ENCODE measurements at places on chromosomes 5 and 9. TPM values are rescaled to one million over a fixed set of nuclear protein-coding genes. Genes with fewer than 3 reads are reported as not detected.
A peak's percentile ranks its signal among the peaks of the same experiment; 100 is the strongest.

DNA sequence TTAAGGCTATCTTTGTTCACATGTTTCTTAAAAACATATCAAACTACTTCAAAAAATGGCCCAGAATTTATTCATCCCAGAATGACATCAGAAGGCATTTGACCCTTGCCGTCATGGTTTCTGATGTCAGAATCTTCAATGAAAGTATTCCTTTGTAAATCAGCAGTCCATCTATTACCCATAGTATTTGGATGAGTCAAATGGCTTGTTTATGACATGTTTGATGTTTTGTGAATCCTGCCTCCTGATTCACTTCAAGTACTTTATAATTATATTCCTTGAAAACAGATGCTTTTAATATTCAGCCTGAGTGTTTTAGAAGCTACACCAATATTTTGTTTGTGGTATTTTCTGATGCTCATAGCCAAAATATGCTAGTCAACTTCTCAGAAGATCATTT lies 200.8 kb upstream of the MEF2C start:
- H3K4me3 ChIP-seq, result no peak overlapping the region
- H3K27me3 ChIP-seq, result no peaks in the 10 kb centered on the region
- no peaks in the 10 kb centered on the region for H3K36me3 ChIP-seq
- DNase-seq, result peak; percentile 47
- no peak overlapping the region for H3K27ac ChIP-seq

SH3GL2 gene
- total RNA-seq, result not detected

- no peaks in the 10 kb centered on the region for H3K36me3 ChIP-seq
- H3K27me3 ChIP-seq, result no peaks in the 10 kb centered on the region
- H3K4me1 ChIP-seq, result no peaks in the 10 kb centered on the region
- peak; percentile 87 for DNase-seq
- H3K4me3 ChIP-seq, result no peak overlapping the region
- H3K27ac ChIP-seq, result peak overlapping the region; percentile 40
These were observed 13.4 kb downstream of the PCSK5 start for GRCh38 chr9:75903785-75904360.

DNA sequence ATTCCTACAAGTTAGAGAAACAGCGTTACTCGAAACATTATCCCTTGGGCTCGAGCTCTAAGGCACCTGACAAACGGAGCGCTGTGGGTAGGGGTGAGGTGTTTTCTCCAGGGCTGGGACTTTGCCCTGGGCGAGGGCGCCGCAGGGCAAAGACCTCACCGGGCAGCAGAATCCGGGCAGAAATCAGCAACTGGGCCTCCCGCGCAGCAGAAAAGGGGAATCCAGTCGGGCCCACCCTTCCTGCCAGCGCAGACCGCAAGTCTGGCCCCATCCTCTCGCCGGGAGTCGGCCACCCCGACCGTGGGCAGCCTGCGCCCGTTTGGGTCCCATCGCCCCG lies 430 bp upstream of the MSH3 start:
- peak overlapping the region; percentile 59 for H3K27ac ChIP-seq
- H3K4me3 ChIP-seq, result peak overlapping the region; percentile 83
- no peaks in the 10 kb centered on the region for H3K27me3 ChIP-seq
- peaks cover 14% of the 10 kb centered on the region for H3K36me3 ChIP-seq

- H3K36me3 ChIP-seq, result no peaks in the 10 kb centered on the region
- H3K4me3 ChIP-seq, result no peak overlapping the region
- no peak overlapping the region for H3K27ac ChIP-seq
- no peak for DNase-seq
These were observed 210.6 kb upstream of the ADAMTSL1 start for GRCh38 chr9:18263377-18263776.

DNA sequence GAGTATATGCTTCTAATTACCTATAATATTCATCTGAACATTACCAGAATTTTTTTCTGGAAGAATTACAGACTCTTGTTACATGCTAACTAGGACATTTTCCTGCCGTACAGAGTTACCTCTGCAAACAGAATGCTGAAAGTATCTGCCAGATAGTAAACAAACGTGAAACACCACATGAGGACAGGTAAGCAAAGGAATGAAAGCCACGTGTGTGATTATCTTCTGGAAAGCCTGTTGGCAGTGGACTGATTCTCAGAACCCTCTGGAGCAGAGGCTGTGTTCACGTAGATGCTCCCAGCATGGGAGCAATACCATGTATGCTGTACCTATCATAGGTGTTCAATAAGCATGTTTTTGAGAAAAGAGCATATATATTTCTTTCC lies 472.6 kb downstream of the ENC1 start:
- peak overlapping the region; percentile 91 for H3K27ac ChIP-seq
- no peak overlapping the region for H3K4me3 ChIP-seq
- peaks cover 19% of the 10 kb centered on the region for H3K4me1 ChIP-seq
- no peaks in the 10 kb centered on the region for H3K27me3 ChIP-seq

C5orf58 gene
- total RNA-seq, result not detected

DNA sequence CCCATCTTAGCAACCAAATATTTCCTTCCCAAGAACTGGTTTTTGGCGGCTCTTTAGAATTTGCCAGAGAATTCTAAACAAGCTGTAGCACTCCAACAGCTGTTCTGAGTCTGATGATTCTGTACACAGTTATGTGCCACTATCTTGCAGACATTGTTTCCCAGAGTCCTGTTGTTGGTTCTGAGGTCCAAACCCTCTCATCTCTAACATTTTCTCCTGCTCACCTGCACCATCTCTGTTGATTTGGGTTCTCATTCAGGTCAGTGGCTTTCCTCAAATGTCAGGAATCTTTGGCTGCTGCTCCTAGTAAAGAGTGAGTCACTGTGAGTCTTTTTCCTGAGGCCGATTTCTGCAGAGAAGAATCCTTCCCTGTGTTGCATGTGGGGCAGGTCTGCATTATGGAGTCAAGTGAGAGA lies 50.0 kb downstream of the CAMSAP1 start:
- DNase-seq, result peak; percentile 67
- H3K27ac ChIP-seq, result no peak overlapping the region
- H3K4me1 ChIP-seq, result peaks cover 15% of the 10 kb centered on the region
- H3K36me3 ChIP-seq, result peaks cover 3% of the 10 kb centered on the region

- H3K36me3 ChIP-seq, result no peaks in the 10 kb centered on the region
- no peak overlapping the region for H3K27ac ChIP-seq
- H3K4me1 ChIP-seq, result no peaks in the 10 kb centered on the region
- no peaks in the 10 kb centered on the region for H3K27me3 ChIP-seq
- DNase-seq, result no peak
These were observed 56.3 kb downstream of the SLC24A2 start for GRCh38 chr9:19732441-19732951.

GFI1B gene
- total RNA-seq, result not detected

GRCh38 chr5:153700940-153701339 lies 210.5 kb downstream of the GRIA1 start:
- no peak overlapping the region for H3K27ac ChIP-seq
- no peaks in the 10 kb centered on the region for H3K27me3 ChIP-seq
- no peak for DNase-seq
- no peaks in the 10 kb centered on the region for H3K4me1 ChIP-seq
- no peak overlapping the region for H3K4me3 ChIP-seq
- H3K36me3 ChIP-seq, result no peaks in the 10 kb centered on the region

GPR151 gene
- total RNA-seq, result not detected

GRCh38 chr9:4725706-4726442 lies 15.1 kb downstream of the AK3 start:
- H3K27me3 ChIP-seq, result no peaks in the 10 kb centered on the region
- H3K4me3 ChIP-seq, result no peak overlapping the region
- H3K36me3 ChIP-seq, result peaks cover 3% of the 10 kb centered on the region
- no peak overlapping the region for H3K27ac ChIP-seq
- no peaks in the 10 kb centered on the region for H3K4me1 ChIP-seq
- DNase-seq, result peak; percentile 37

CEL gene
- total RNA-seq, result 3.4 TPM

- H3K4me3 ChIP-seq, result no peak overlapping the region
- no peaks in the 10 kb centered on the region for H3K27me3 ChIP-seq
- H3K36me3 ChIP-seq, result peaks cover 3% of the 10 kb centered on the region
- H3K4me1 ChIP-seq, result peaks cover 7% of the 10 kb centered on the region
These were observed 5.9 kb upstream of the LRRC14B start for GRCh38 chr5:185095-186070.

DNA sequence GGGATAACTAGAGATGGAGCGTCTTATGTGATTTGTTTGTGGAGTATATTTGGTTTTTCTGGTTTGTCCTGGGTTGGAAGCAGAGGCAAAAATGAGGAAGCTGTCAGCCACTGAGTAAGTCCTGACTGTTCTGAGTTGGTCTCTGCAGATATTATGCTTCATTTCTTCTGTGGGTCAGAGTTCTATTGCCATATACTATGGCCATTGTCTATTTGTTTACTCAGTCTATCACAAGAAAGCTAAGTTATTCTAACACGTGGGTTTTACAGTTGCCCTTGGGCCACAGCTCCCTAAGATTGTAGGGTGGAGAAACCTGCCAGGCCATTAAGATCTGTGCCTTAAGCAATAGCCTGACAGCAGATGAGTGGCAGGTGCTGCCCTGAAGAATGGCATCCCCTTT lies 3.0 kb upstream of the CTSV start:
- H3K27me3 ChIP-seq, result peaks cover 14% of the 10 kb centered on the region

- no peaks in the 10 kb centered on the region for H3K27me3 ChIP-seq
- H3K4me1 ChIP-seq, result no peaks in the 10 kb centered on the region
- no peak overlapping the region for H3K4me3 ChIP-seq
- DNase-seq, result no peak
These were observed 134.1 kb downstream of the NPR3 start for GRCh38 chr5:32845171-32845570.

GPRIN1 gene
- 8.2 TPM for total RNA-seq

DCAF12 gene
- 36.0 TPM for total RNA-seq

DNA sequence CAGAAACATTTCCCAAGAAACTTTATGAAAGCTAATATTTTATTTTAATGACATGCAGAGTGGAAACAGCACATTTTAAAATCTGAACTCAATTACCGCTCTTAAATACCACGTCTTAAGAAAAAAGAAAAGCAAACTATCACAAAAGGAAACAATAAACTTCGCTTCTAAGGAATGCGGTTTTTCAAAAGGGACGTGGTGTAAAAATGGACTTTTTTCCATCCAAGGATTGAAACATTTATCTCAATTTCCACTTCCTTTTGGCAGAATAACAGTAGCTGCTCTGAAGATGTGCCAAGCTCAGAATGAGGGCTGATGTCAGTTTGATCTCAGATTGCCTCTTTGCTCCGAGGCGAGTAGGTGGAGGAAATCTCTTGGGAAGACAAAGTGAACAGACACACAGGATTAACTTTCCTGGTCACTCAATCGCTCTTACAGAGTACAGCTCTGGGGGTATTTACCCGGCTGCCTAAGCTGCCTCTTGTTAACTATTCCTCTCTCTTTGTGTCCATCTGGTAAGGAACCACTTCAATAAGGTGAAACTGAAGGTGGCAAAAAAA lies 158.5 kb downstream of the TRPM6 start:
- H3K4me3 ChIP-seq, result peak overlapping the region; percentile 38
- no peak overlapping the region for H3K27ac ChIP-seq
- no peaks in the 10 kb centered on the region for H3K36me3 ChIP-seq
- no peaks in the 10 kb centered on the region for H3K27me3 ChIP-seq

GRCh38 chr9:105554042-105554441 lies 3.9 kb upstream of the FKTN start:
- no peaks in the 10 kb centered on the region for H3K27me3 ChIP-seq
- peaks cover 6% of the 10 kb centered on the region for H3K4me1 ChIP-seq
- H3K36me3 ChIP-seq, result peaks cover 4% of the 10 kb centered on the region
- H3K27ac ChIP-seq, result no peak overlapping the region
- no peak overlapping the region for H3K4me3 ChIP-seq

Measured in astrocyte (in vitro differentiated cells and primary cell).